ENCODE measurements at places on chromosomes 16 and 17.

GRCh38 chr17:16491703-16492612, at the start of gene LRRC75A:
LRRC75A (minus strand) TSS chr17:16492193; CDS start chr17:16491990, 203 bp downstream.
- H3K27me3 ChIP-seq, result peaks cover 23% of the 10 kb centered on the region
- no peak within 1 kb of the TSS for H3K27ac ChIP-seq
- no peaks in the 10 kb centered on the region for H3K4me1 ChIP-seq
- peak within 1 kb of the TSS; percentile 70 for H3K4me3 ChIP-seq
- no peak for DNase-seq

GRCh38 chr16:84179612-84180320, 7.1 kb downstream of the TAF1C start:
- peaks cover 64% of the 10 kb centered on the region for H3K36me3 ChIP-seq
- peaks cover 22% of the 10 kb centered on the region for H3K4me1 ChIP-seq
- no peaks in the 10 kb centered on the region for H3K27me3 ChIP-seq
- no peak for DNase-seq

GRCh38 chr17:40696651-40697072, 6.9 kb downstream of the KRT24 start:
- H3K4me3 ChIP-seq, result no peak overlapping the region
- no peaks in the 10 kb centered on the region for H3K27me3 ChIP-seq
- no peaks in the 10 kb centered on the region for H3K36me3 ChIP-seq
- no peak overlapping the region for H3K27ac ChIP-seq

DNA sequence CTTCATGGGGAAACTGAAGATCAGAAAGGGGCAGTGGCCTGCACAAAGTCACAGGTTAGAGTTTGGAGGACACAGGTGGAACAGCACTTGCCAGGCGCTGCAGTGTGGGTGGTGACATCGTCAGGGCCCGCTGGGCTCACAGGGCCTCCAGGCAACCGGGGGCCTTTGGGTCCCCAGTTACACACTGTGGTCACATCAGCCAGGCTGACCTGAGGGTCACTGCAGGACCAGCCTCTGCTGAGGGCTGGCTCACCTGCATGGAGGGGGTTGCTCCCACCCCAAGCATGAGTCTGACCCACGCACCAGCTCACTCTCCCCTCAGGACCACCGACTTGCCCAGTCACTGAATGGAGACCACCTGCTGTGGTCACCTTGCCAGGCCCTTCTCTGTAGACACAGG, 17.0 kb downstream of the FOXN1 start:
- H3K4me3 ChIP-seq, result no peak overlapping the region
- DNase-seq, result no peak
- no peaks in the 10 kb centered on the region for H3K27me3 ChIP-seq
- peaks cover 9% of the 10 kb centered on the region for H3K4me1 ChIP-seq

Data from trophoblast cell (in vitro differentiated cells and primary cell).